Lower leg skin (tissue), 4 donors: ENCODE measurements at places on chromosomes 5 and 9.

DNA sequence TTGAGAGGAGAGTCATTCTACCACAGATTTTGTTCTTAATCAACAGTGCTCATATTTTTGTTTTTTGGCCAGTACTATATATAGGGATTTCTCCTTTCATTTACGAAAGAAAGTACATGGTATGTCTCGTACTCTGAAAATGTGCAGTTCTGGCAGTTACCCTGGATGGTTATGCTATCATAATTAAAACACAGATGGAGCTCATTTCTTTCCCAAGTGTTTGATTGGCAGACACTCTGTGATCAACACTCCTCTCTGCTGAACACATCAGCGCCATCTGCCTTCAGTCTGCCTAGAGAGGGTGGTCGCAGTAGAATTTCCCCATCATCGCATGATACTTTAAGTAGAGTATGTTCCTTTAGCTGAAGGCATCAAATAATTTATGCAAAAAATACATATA is 64.5 kb downstream of the PAM start:
- DNase-seq: no peak

DNA sequence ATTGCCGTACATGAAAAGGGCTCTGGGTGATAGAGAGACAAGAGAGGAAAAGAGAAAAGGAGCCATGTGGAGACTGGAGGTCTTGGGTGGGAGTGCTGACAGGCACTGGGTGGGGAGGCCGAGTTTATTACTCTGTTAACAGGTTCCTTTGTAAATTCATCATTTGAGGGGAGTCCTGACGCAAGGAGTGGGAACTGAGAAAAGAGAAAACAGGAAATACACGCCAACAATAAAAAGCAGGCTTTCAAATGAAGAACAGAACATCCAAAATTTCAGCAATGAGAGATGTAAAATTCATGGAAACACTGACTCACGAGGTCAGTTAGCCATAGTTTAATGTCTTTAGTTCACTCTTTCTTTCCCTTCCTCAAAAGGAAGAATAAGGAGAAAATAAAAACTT is 342.8 kb downstream of the TMEM167A start:
- no peak for DNase-seq

DNA sequence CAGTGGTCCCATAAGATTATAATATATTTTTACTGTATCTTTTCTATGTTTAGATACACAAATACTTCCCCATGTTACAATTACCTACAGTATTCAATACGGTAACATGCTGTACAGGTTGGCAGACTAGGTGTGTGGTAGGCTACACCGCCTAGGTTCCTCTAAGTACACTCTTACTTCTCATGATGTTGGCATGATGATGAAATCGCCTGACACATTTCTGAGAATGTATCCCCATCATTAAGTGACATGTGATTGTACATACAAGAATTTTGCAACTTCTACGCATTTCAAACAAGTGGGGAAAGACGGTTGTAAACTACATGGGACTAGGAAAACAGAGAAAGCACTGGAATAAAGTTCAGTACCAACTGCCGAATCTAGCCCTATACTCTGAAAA is 53.3 kb downstream of the SETX start:
- no peak for DNase-seq

DNA sequence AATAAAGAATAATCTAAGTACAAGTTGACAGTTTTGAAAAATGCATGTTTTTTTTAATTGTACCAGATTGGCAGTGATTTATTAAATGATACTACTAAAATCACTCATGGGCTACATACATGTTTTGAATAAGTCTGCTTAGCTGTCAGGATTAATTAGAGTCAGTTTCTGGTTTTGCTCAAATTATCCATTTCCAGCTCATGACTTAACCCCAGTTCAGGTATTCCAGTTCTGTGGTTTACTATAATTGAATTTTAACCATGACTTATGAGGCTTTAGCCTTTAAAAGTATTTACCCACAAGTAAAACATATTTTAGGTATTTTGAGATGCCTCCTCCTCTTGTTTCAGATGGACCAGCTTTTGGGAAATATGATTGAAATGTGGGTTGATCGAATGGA is 17.8 kb upstream of the LRRC70 start:
- DNase-seq: no peak

DNA sequence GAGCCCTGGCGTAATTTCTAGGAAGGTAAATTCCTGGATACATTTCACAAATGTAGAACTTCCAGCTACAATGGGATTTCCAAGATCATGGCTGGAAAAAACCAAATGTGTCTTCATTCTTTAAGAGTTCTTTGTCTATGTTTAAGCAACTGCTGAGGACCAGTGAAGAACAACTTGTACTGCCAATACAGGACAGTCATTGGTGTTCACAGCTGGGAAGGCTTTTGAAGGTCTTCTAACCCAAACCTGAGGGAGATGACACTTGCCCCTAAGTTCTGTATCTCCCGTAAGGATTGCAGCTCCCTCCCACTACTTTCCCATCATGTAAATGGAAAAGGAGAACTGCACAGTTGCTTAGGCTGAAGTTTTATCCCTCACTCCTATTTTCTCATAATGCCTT is 28.4 kb downstream of the TMEM167A start:
- DNase-seq: no peak

DNA sequence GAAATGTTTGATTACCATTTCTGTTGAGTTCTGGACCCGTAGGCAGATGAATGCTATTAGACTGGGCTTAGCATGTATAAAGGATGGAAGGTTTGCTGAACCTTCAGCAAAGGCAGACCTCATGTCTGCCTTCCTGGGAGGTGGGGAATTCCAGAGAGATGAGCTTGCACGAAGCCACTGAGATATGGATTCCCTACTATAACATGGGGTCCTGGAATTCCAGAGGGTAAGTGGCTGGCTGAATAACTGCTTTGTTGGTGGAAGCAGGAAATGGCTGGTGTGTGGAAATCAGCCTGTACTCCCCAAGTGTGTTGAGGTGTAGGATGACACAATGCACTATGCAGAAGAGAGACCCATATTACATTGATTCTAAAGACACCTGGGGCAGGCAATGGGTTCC is 526.4 kb downstream of the CTNND2 start:
- no peak for DNase-seq

GRCh38 chr9:126232461-126232860 is 94.2 kb upstream of the MVB12B start:
- DNase-seq: peak; percentile 0

GRCh38 chr5:59360130-59360555 is 533.4 kb downstream of the PDE4D start:
- no peak for DNase-seq

GRCh38 chr5:85000671-85001070 is 616.0 kb upstream of the EDIL3 start:
- no peak for DNase-seq

DNA sequence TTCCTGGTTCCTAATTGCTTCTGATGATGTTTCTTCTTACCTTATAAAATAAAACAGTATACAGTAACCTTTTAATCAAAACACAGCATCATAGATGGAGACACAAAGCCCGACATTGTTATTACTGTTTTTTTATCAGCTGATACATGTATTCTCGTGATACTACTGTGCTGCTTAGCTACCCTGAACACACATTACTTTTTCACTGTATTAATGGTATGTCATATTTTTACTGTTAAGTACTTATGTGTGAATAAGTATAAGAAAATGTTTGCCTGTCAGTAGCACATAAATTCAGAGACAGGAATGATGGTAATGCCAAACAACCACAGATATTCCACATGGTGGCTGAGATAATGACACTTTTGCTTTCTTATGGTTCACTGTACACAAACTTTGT is 68.7 kb downstream of the RAB24 start:
- DNase-seq: no peak

GRCh38 chr5:67188274-67189078 is 8.1 kb downstream of the CD180 start:
- no peak for DNase-seq

GRCh38 chr5:88279584-88279983 is 10.9 kb upstream of the TMEM161B start:
- DNase-seq: no peak

- peak; percentile 25 for DNase-seq
Measured at GRCh38 chr9:81619353-81620001, 69.9 kb downstream of the TLE1 start.

GRCh38 chr5:159227452-159227851 is 18.1 kb upstream of the RNF145 start:
- peak; percentile 20 for DNase-seq

- no peak for DNase-seq
Measured at GRCh38 chr9:2047144-2047671, 32.1 kb downstream of the SMARCA2 start.

GRCh38 chr9:87678650-87679355 is 47.1 kb upstream of the CTSL start:
- peak; percentile 42 for DNase-seq

- DNase-seq: no peak
Measured at GRCh38 chr9:85137696-85138095, 468.2 kb downstream of the NTRK2 start.

- peak; percentile 65 for DNase-seq
Measured at GRCh38 chr9:126701813-126702140, 88.0 kb downstream of the LMX1B start.

DNA sequence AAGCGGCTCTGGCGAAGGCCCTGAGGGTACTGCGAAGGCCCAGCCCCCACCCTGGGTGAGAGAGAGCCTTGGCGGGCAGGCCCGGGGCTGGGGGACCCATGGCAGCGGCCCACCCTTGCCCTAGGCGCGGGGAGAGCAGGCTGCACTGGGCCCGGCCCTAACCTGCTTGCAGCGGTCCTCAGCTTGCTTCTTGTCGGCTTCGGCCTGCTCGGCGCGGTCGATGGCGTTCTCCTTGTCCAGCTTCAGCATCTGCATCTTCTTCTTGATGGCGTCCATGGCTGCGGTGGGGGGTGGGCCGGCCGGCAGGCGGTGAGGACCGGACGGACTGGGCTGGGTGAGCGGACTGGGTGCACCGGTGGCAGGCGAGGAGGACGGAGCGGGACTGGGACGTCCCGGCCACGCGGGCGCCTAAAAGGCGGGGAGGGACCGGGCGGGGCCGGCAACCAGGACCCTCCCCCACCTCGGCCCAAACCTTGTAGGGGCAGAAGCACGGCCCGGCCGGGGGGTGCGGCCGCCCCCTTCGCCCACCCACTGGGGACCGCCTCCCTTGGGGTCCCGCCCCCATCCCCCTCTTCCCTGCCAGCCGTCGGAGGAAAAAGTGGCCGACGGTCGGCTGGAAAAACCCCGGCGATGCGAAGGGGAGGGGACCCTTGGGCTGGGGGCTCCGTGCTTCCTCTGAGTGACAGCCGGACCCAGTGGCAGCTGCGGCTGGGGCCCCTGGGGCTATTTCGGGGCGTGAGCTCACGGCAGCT is at the start of gene TPM2:
TPM2 (minus strand) TSS at position 384 of the 752 bp plus-strand sequence; CDS start at position 276, 108 bp downstream.
- DNase-seq: peak; percentile 88

DNA sequence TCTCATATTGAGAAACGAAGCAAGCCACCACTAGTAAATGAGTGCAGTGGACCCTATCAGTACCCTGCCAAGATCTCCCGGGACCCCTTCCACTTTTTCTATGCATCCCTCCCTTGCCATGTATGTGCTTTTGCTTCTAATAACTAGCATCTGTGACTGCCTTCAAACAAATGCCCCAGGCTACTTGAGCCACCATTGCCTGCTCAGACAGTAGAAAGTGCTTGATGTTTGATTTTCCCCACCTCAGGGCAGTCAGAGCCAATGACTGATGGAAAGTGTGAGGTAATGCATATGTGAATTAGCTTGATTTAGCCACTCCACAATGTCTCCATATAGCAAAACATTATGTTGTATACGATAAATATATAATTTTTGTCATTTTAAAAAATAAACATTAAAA is 797.3 kb upstream of the ACO1 start:
- DNase-seq: no peak

GRCh38 chr9:126638571-126639132 is 24.9 kb downstream of the LMX1B start:
- DNase-seq: no peak

GRCh38 chr5:108919591-108920326 is 172.1 kb downstream of the FER start:
- DNase-seq: no peak

DNA sequence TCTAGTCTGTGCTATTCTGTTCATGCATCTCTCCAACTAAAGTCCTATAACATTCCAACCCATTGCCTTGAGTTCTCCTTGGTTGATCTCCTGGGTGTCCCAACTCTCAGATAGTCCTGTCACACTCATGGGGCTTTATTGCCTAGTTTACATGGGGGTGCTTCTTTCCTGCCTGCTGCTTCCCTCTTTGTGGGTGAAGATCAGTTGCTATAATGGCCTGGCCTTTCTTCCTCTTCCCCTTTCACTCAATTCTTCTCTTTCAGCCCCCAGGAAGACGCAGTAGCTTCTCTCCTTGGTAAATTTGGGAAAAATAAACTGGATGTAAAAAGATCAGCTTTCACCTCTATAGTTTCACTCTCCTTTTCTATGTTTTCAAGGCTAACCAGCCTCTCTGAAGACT is 66.5 kb downstream of the PTCD2 start:
- DNase-seq: peak; percentile 3

- DNase-seq: no peak
Measured at GRCh38 chr5:116579144-116579543, 4.5 kb upstream of the SEMA6A start.

- peak; percentile 75 for DNase-seq
Measured at GRCh38 chr5:5598547-5599113, 176.2 kb downstream of the ICE1 start.
